AML-193 (cell line): ENCODE measurements at places on chromosomes 5 and 9.

DNA sequence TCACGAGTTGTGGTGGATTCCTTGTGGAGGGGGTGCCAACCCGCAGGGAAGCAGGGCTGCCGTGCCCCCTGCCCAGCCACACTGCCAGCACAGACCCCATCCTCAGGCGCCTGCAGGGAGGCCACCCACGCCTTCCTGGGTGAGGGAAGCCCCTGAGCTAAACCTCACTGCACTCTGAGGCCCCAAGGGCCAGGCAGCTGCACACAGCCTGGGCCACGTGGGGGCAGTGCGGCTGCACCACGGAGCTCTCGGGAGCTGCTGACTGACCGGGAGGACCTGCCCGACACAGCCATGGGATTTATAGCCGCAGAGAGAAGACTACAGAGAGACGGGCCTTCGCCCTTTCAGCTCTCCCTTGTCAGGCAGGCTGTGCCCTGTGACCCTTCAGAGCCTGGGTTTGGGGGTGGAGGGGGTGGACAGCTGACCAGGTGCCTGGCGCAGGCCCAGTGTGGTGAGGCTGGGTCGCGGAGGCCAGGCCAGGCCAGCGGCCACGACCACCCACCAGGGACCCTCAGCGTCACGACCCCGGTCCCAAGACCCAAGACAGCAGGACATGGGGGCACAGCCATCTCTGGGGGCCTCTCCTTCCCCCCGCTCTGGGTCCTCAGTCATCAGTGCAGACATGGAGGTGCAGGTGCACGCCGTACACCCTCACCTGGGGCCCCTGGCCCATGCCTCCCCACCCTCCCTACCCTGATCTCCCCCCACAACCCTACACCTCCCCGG is 4.3 kb upstream of the AHRR start:
- peak; percentile 44 for DNase-seq

- no peak for DNase-seq
Measured at GRCh38 chr9:104831681-104832080, 67.8 kb downstream of the NIPSNAP3B start.

GRCh38 chr5:14908172-14908571 is 36.6 kb upstream of the ANKH start:
- DNase-seq, result no peak

DNA sequence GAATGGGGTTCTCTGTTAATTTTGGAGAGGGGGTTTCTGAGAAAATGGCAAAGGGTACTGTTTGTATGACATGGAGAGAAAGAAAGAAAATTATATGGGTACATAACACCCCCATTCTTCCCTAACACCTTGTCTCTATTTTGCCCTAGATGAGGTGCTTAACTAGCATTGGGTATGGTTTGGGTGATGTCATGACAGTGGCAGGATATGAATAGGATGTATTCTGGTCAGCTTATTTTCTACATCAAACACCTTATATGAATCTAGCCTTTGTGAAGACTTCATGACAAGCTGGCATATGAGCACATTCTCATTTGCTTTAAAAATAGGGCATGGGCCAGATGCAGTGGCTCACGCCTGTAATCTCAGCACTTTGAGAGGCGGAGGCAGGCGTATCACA is 58.6 kb downstream of the LNPEP start:
- DNase-seq, result no peak

DNA sequence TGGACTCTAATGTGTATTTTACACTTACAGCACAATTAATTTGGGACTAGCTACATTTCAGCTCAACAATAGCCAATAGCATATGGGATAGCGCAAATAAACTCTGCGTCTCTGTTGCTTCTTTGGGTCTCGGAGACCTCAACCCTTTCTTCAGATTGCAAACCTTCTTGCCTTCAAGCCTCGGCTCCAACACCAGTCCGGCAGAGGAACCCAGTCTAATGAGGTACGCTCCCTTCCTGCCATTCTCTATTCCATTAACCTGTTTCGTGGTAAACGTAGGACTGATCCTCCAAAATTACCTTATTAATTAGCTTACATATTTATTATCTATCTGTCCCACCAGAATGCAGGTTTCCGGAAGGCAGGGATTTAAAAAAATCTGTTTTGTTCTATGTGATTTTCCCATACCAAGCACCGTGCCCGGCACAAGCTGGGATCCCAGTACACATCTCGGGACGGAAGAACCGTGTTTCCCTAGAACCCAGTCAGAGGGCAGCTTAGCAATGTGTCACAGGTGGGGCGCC is 525 bp upstream of the DAPK1 start:
- no peak for DNase-seq

DNA sequence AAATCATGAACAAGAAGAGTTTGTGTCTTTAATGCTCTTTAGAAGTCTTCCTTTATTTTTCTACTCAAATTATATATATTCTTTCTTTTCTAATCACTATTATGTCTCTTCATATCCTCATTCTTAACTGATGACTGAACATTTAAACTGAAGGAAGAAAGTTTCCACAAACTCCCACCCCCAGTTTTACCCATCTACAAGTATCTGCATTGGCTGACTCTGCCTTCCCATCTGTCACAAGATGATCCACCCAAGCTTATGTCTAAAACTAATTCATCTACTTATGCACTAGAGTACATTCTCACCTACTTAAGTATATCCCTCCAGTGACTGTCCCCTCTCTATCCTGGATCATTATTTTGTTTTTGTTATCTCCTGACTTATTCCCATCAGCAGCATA is 344.5 kb downstream of the PRR16 start:
- no peak for DNase-seq

GRCh38 chr5:136434795-136435194 is 69.5 kb upstream of the TRPC7 start:
- no peak for DNase-seq

- DNase-seq, result no peak
Measured at GRCh38 chr5:96714450-96714849, 52.3 kb downstream of the CAST start.

GRCh38 chr5:50593681-50594080 is 72.8 kb upstream of the PARP8 start:
- DNase-seq, result no peak

DNA sequence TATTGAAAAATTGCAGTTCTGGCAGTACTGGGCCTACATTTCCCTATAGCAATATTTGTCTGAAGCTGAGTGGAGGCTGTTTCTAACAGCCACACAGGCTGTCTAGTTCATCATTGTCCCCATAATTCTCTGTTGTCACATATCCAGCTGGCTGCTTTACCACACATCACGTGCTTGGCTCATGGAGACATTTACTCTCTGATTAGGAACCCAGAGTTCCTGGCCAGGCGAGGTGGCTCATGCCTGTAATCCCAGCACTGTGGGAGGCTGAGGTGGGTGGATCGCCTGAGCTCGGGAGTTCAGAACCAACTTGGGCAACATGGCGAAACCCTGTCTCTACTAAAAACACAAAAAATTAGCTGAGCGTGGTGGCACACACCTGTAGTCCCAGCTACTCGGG is 81.4 kb downstream of the PGM5 start:
- no peak for DNase-seq

DNA sequence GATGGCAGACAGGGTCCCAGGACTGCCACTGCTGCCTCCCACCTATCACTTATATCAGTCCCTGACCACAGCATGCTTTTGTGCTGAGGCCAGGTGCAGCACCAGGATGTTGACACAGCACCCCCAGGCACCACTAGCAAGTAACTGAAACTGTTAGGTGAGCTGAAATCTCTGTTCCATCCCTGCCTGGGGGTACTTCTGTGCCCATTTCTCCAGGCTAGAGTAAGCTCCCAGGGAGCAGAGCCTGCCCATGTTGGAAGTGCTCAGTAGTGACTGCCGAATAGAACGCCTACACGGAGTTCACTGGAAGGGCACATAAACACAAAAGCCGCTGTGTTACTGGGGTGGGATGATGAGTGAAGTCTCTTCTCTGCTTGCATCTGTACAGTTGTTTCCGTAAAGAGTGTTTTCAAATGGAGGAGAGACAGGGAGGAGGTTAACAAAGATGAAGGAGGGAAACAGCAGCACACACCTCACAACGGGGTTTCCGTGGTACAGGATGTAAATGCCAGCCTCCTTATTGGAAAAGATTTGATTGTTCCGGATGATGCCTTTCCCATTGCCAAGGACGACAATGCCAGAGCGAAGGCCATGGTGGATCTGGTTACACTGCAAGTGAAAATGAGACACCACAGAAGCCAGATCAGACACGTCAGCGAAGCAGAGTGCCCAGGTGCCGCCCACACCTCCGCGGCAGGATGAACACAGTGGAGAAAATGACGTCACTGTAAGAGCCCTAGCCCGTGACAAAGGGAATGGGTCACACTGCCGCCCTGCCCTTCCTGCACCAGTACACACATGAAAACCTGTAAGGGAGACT is 43.1 kb downstream of the POLR1E start:
- DNase-seq, result no peak

- DNase-seq, result no peak
Measured at GRCh38 chr5:84299959-84300358, 84.7 kb downstream of the EDIL3 start.

- no peak for DNase-seq
Measured at GRCh38 chr9:33082538-33083326, 6.3 kb upstream of the SMU1 start.

GRCh38 chr9:13721481-13722235 is 442.2 kb upstream of the MPDZ start:
- DNase-seq, result no peak

GRCh38 chr5:172048539-172049101 is 42.2 kb upstream of the FBXW11 start:
- DNase-seq, result no peak

DNA sequence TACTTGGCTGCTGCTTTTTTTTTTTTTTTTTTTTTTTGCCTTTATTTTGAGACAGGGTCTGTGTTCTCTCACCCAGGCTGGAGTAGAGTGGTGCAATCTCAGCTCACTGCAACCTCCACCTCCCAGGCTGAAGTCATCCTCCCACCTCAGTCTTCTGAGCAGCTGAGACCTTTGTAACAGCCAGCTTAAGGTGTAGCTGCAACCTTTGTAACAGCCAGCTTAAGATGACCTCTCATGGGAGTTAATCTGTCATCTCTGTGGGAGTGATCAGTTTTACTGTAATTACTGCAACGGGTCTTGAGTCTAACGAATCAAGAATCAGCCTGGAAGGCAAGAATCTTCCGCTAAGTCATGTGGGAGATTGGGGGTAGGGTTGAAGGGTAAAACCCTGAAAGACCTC is 31.6 kb upstream of the SNX2 start:
- DNase-seq, result no peak

DNA sequence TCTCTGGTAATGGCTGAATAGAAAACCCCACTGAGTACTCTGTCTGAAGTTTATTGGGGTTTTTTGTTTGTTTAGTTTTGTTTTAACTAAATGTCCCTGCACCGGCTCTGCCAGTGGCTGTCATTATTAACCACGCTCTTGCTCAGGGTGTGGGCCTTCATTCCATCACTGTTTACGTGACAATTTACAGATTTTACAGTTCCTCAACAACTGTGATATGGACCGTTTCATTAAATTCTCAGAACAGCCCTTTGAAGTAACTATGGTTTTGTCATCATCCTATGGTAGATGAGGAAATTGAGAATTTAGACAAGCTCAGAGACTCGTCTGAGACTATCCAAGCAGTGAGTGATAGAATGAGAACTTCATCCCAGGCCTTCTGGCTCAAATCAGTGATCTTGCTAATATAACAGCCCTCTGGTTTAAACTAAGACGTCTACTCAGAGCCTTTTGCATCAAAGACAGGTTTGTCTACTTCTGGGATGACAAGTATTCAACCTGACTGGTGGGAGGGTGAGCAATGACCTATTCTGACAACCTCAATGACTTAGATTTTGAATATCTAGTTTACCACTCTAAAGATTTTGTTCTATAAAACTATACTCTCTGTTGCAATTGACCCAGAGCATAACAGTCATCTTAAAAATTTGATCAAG is 77.3 kb upstream of the MAP3K1 start:
- DNase-seq, result no peak

DNA sequence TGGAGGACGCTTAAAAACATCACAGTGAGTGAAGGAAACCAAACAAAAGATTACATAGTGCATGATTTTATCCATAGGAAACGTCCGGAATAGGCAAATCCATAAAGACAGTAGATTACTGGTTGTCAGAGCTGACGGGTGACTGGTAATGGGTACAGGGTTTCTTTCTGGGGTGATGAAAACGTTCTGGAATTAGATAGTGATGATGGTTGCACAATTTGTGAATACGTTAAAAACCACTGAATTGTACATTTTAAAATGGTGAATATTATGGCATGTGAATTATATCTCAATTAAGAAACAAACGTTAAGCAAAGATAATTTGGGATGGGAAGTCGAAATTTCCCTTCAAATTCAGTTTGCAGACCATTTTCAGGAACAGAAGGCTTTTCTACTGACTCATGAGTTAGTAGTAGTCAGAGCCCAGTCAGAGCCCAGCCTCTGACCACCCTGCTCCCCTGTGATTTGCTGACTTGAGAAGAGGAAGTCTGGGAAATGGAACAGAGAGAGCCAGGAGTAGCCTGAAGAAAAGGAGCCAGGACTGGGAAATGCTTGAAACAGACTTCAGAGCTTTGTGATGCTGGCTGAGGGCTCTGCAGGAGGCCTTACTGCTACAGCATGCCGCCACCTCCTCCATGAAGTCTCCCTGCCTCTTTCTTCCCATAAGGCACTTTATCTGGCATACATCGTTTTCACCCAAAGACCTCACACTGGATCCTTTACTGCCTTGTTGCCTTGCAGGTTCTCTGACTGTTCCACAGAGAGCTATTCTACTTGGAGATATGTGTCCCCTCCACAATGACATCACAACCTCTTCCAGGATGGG is 46.4 kb upstream of the CTNNA1 start:
- no peak for DNase-seq

DNA sequence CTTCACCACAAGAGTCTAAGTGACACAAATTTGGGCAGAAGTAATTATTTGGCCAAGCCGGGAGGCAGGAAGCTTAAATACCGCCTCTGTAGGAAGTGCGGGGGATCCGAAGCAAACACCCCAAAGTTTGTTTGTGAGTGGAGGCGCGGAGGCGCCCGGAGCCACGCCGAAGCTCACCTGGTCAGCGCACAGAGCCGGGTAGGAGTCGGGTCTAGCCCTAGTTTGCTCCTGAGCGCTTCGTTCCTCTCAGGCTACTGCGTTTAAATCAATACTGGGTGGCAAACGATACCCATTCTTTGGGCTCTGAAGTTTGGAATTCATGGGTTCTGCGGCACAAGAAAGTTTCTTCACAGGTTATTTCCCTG is 855 bp downstream of the MCC start:
- DNase-seq, result no peak

DNA sequence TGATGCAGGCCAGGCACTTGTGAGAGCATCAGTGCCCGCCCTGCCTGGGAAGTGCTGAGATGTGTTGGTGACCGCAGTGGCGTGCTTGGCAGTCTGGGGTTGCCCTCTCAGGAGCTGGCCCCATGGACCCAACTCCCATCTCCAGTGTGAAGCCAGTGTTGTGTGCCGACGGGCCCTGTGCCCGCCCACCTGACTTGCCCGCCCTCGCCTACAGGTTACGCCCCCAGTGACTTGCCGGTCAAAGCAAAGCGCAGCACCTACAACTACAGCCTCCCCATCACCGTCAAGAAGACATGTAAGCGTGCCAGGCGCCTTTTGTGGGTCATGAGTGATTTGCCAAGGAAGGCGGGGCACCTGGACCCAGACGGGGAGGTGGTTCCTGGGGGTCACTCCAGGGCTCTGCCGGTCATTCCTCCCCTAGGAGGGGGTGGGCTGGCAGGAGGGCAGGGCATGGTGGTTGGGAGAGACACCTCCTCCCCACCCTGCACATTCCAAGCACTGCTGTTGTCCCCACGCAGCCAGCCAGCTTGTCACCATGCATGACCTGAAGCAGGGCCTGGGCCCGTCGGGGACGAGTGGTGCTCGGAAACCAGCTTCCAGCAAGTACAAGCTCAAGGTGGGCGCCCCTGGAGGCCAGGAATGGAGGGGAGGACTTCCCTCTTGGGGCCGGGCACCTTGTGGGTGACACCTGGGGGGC is 7.4 kb upstream of the CEL start:
- no peak for DNase-seq
